ENCODE measurements at places on chromosomes 2 and 18. TPM values are rescaled to one million over a fixed set of nuclear protein-coding genes. Genes with fewer than 3 reads are reported as not detected.

RSAD2 gene
- total RNA-seq = 3.2 TPM

GRCh38 chr2:11634584-11634983 is 35.4 kb downstream of the NTSR2 start:
- DNase-seq = no peak

DNA sequence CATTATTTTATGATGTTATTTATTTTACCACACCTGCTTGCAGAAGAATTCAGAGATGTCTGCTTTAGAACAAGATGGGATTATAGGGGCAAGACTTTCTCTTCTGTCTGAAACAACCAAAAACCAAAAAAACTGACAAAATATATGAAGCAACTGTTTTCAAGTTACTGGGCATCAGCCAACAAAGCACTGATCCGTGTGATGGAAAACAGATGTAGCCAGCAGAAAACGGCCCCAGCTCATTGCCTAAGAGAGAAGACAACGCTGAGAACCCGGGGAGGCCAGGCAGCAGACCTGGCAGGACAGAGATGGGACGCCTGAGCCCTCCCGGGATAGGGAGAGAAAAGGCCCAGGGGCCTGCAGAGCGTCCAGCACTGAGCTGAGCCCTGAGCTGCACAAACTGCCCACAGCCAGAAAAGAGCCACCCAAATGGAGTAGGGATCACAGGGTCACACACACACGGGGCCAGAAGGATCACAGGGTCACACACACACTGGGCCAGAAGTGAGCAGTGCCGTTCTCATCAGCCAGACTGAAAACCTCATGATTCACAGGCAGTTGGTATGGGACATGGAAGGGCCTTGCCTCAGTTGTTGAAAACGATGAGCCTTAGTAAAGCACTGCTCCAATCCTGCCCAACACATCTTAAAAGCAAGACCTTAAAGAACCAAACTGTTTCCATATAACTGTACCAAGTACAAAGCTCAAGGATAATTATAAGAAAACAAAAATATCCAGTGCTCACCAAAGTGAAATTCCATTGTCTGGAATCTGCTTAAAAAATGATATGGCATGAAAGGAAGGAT is 12.1 kb downstream of the PXDN start:
- DNase-seq = no peak

- DNase-seq = no peak
These were observed 145.0 kb downstream of the HRH4 start for GRCh38 chr18:24605444-24605843.

- DNase-seq = no peak
These were observed 47.9 kb downstream of the DOCK10 start for GRCh38 chr2:224994242-224994823.

GRCh38 chr18:73848656-73849055 is 299.0 kb downstream of the FBXO15 start:
- no peak for DNase-seq

GRCh38 chr18:26708806-26709716 is 156.4 kb downstream of the AQP4 start:
- DNase-seq = no peak

KIF3C gene
- 7.2 TPM for total RNA-seq

DNA sequence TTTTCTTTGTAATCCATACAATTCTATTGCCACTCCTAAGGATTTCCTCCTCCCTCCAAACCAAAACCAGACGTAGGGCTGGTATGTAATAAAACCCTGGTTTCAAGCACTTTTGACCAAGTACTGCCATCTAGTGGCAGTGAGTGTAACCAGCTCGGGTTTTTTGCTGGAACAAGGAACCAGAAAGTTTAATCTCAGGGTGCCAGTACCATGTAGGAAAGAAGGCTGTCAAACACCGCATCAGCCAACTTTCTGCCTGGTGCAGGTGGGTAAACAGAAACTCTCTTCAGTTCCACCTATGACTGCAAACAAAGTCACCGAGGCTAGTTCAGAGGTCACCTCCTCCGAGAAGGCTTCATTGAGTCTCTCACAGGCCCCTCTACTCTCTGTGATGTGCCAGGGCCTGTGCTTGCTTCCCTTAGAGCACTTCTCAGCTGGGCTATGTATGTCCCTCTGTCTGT is 10.2 kb upstream of the THNSL2 start:
- no peak for DNase-seq

- no peak for DNase-seq
These were observed 475.0 kb upstream of the POU3F3 start for GRCh38 chr2:104378853-104379374.

- DNase-seq = no peak
These were observed 16.2 kb downstream of the SCYGR8 start for GRCh38 chr2:227761740-227762476.
